COR-L47 (cell line): ENCODE measurements at places on chromosomes 5 and 9.

DNA sequence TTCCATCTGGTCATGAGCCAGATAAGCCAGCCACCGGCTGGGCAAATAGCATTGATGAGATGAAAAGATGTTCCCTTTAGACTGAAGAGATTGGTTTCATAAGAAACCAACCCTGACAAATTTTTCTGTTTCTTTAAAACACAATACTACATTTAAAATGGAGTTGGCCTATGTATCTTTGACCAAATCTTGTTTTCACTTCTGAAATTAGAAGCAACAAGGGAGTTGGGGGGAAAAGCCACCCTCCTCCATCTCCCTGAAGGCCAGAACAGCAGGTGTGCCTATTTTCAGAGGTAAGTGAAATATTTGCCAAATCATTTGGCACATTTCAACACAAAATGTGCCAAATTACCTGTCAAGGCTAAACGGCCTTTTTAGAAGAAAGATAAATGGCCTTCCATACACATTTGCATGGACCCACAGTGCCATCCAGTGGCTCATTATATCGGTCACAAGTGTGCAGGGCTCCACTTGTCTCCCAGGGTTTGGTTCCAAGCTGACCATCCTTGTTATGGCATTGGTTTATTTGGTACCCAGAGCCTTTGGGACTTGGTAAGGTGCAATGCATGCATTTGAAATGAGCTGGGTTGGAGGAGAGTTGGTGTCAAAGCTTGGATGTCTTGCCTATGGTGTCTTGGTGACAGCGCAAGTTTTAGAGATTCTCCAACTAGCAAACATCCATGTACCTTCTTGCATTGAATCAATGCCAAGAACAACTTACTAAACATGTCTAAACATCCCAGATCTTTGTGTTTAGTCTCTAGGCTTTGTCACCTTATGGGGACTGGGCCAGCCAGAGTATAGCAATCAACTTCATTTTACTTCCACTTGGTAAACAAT is 372.0 kb upstream of the KIF2A start:
- peak; percentile 85 for DNase-seq

GRCh38 chr9:27261517-27262211 is 35.3 kb downstream of the EQTN start:
- DNase-seq = no peak

DNA sequence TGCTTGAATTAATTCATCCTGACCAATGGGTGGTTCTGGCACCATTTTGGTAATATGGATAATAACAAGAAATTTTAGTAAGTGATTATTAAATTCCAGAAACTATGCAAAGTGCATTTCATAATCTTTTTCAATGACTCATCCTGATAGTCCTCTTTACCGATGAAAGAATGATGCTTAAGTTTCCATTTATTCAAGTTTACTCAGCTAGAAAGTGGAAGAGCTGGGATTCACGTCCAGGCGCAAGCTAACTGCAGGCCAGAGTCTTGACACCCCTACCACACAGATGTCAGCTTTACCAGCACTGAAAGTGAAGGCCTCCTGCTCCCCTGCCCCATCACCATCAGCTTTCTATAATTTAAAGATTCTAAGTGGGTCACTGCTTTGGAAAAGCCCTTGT is 493.5 kb upstream of the WWC1 start:
- DNase-seq = no peak

DNA sequence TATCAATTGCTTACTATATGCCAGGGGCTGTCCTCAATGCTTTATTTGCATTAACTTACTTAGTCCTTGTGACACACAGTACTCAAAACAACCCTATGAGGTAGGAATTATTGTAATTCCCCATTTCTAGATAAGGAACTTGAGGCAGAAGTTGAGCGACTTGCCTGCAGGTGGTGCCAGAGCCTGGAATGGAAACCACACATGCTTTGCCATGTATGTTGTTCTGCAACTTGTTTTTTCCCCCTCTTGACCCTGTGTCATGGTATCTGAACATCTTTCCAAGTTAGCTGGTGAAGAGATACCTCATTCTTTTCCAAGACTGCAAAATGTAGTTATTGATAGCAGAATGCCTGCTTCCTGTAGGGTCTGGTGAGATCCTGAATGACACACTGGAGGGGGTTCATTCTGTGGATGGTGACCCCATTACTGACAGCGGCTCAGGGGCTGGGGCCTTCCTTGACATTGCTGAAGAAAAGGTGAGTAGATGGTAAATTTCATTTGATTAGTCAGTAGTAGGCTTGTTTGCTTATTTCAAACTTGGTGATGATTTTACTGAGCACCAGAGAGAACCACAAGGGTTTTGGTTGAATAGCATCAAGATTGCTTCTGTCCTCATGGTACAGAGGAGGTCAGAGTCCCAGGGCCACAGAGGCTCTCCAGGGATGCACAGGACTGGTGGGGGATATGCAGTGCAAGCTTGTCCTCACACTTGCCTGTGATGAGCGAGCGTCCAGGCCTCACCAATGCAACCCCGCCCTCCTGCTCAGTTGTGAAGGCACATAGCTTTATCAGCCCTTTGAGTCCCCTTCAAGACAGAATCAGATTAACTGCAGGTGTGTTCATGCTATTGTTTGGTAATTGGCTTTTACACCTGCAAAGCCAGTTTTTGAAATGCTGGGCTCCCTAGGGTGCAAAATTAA is 57.0 kb downstream of the COL15A1 start:
- peak; percentile 78 for DNase-seq

DNA sequence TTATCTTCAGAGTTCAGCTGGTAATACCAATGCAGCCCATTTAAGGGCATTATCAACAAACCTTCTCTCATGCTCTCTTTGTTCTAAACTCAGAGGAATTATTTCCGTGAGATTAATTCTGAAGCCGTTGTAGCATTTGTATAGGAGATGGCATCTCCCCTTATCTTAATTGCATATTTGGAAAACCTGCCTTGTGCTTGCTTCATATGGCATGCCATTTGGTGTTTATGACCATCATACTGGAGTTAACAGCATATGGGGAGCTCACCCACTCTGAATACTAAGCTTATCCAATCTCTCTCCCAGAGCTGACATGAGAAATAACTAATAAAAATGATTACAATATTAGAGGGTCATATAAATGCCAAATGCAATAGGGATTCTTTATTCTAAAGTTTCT is 243.2 kb downstream of the BRINP1 start:
- no peak for DNase-seq

GRCh38 chr5:77356740-77357139 is 135.4 kb downstream of the WDR41 start:
- DNase-seq = no peak

GRCh38 chr5:151696470-151697061 is 9.9 kb upstream of the SPARC start:
- no peak for DNase-seq

DNA sequence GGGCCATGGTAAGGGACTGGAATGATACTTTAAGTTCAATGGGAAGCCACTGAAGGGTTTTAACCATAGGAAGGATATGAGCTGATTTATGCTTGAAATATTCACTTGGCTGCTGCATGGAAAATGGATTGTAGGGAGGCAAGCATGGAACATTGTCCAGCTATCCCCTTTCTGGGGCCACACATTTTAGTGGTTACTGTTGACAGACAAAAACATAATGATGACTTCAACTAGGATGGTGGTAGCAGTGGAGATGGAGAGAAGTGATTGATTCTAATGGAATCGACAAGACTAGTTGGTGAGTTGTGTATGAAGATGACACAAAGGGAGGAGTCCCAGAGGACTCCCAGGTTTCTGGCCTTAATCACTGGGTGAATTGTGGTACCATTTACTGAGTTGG is 6.2 kb upstream of the FCHSD1 start:
- DNase-seq = no peak

GRCh38 chr5:110769000-110769681 is 30.3 kb downstream of the SLC25A46 start:
- DNase-seq = no peak

- DNase-seq = no peak
Measured at GRCh38 chr9:110922145-110922544, 116.1 kb downstream of the LPAR1 start.

GRCh38 chr9:115000217-115000639 is 69.8 kb upstream of the TNFSF8 start:
- DNase-seq = no peak

GRCh38 chr5:5046680-5047502 is 93.2 kb upstream of the ADAMTS16 start:
- DNase-seq = no peak

DNA sequence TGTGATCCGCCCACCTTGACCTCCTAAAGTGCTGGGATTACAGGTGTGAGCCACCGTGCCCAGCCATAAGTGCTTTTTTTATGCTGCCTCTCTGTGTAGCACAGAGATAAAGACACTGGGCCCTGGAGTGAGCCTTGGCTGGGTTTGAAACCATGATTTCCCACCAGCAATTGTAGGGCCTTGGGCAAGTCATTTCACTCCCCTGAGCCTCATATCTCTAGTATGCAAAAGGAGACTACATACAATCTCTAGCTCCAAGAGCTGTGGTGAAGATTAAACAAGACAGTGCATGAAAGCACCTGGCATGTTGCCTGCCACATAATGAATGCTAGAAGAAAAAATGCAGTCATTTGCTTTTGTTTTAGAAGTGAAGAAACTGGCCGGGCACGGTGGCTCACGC is 3.9 kb downstream of the FABP6 start:
- no peak for DNase-seq

GRCh38 chr5:42923710-42924109 is 112.0 kb upstream of the SELENOP start:
- no peak for DNase-seq

DNA sequence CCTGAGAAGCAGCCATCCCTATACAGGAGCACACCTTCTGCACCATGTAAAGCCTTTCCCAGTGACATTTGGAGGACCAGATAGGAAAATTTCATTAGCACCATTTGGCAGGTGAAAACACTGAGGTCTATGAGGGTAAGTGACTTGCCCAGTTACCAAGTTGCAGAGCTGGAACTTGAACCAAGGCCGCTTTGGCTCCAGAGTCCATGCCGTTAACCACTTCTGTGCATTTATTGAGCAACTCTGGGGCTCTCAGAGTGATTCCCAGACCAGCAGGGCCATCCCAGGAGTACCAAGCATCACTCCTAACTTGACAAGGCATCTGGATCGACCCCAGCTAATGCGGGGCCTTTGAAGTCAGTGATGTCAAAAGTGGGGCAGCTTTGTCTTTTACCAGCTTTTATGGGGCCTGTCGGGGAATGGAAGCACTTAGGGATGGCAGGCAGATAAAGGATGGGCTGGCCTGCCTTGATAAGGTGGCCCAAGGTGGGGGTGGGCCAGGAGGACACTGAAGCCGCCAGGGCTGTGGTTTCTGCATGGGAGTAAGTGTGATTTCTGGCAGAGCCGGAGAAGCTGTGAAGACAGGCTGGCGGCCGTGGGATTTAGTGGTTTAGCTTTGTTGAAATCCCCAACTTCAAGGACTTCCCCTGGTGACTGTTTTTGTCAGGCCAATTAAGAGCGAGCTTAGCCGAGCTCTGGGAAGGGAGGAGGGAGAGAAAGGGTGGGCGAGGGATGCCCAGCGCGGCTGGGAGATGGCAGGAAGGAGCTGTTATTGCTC is 127.3 kb downstream of the MACROH2A1 start:
- DNase-seq = no peak

GRCh38 chr5:57007344-57007743 is 55.4 kb upstream of the MIER3 start:
- no peak for DNase-seq

DNA sequence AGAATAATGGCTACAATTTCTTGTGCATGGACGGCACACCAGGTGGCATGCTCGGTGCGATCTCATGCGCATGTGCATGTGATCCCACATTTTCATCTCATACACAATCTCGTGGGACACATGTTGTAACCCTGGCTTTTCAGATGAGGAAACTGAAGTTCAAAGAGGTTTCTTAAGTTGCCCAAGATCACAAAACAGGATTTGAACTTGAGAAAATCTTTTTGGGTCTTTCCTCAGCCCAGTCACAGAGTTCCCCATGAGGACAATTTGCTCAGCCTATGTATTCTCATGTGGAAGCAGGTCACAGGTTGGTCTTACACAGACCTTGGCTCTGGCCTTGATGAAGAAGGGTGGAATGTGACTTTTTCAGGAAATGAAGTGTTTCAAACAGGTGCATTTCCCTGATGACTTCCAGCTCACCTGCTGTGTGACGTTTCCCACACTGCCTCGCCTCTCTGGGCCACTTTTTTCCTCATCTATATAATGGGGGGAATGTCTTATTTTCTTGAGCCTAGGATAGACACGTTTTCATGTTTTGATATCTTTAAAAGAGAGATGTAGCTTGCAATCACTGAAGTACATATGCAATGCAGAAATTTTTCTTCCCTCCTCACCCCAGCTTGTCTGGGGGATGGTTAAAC is 7.1 kb upstream of the ORM1 start:
- DNase-seq = no peak

- DNase-seq = no peak
Measured at GRCh38 chr9:93579711-93580516, 3.5 kb downstream of the PHF2 start.

GRCh38 chr5:159765760-159766517 is 150.3 kb upstream of the ADRA1B start:
- DNase-seq = no peak

DNA sequence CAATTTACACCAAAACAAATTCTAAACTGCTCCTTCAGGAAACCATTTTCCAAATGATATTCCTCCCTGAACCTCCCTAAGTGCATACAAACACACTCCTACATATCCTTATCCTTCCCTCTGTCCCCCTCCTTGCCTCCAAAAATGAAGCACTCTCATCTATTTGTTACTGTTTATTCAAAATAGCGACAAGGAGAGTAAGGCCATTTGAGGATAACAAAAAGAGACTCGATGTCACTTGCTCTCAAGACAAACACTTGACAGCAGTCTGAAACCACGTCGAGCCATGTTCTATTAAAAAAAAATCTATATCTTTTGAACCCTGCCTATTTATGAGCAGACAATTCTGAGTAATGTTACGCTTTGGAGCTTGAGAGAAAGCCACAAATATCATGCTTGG is 547.9 kb downstream of the DTWD2 start:
- no peak for DNase-seq

DNA sequence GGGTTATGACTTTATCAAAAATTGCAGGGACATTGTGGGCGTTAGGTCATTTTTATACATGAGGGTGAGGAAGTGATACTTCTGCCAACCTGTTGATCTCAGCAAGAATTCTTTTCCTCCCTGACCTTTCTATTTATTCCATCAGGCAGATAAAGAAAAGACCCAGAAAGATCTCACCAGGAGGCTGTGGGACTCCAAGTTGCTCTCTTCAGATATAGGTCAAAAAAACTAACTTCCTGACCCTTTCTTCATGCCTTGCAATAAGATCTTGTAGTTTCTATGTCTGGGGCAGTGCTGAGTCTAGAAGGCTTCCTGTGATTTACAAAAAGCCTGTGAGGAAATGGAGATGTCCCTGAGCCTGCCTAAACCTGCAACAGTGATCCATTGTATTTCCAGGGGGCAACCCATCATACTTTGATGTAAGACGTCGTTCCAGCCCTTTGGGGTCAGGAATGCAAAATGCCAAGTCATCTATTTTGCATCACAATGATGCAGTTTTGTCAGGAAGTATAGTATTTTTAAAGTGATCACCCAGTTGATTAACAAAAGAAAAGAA is 22.0 kb upstream of the PIK3R1 start:
- DNase-seq = no peak

GRCh38 chr9:131826053-131826452 is 86.2 kb upstream of the RAPGEF1 start:
- no peak for DNase-seq
